ENCODE measurements at places on chromosomes 12 and 14.

- no peak for DNase-seq
These were observed 27.3 kb downstream of the SPRING1 start for GRCh38 chr12:116710370-116711150.

GRCh38 chr14:20602583-20602982 lies 11.4 kb upstream of the RNASE12 start:
- no peak for DNase-seq

GRCh38 chr12:132803888-132804287 lies 24.8 kb downstream of the GOLGA3 start:
- no peak for DNase-seq

GRCh38 chr12:22286569-22286968 lies 47.9 kb downstream of the ST8SIA1 start:
- no peak for DNase-seq

GRCh38 chr12:88781909-88782308 lies 201.6 kb upstream of the KITLG start:
- no peak for DNase-seq
